AG04450 (cell line): ENCODE measurements at places on chromosomes 12 and 14. TPM values are rescaled to one million over a fixed set of nuclear protein-coding genes. Genes with fewer than 3 reads are reported as not detected.
A peak's percentile ranks its signal among the peaks of the same experiment; 100 is the strongest.

Gene PTMS
- polyA plus RNA-seq = 155 and 170 TPM in 2 replicates

Gene SYCP3
- polyA plus RNA-seq = 0.06 TPM in 2 replicates

Gene KERA
- polyA plus RNA-seq = not detected in 2 replicates

Gene RD3L
- not detected in 2 replicates for polyA plus RNA-seq

Gene APOF
- not detected in 2 replicates for polyA plus RNA-seq

Gene DPF3
- polyA plus RNA-seq = 15.8 and 18.1 TPM in 2 replicates

Gene C12orf60
- 0.57 and 1.0 TPM in 2 replicates for polyA plus RNA-seq

Gene MYL2
- not detected in 2 replicates for polyA plus RNA-seq

Gene C12orf54
- not detected in 2 replicates for polyA plus RNA-seq

DNA sequence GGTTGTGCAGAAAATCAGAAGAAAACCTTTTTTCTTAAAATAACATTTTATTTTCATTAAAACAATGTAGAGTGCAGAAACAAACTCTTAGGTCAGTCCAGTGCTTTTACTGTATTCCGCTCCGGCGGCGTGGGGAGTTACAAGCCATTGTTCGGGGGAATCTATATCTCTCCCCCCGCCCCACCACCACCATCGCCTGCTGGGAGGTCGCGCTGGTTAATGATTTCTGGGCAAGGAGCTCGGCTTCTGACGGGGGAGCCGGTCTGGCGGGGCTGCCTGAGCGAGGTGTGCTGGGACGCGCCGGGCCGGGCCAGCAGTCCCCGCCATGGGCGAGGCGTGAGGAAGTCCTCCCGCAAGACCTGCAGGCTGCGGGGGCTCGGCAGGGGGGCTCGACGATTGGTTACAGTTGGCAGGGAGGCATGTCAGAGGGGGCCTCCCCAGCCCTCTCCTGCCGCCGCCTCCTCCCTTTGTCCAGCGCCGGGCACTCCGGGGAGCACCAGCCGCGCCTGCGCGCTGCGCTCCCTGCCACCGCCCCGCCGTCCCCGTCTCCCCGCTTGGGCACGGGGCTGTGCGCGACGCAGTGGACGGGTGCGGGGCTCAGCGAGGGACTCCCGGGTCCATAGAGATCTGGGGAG lies 1.0 kb upstream of the DUSP6 start:
- DNase-seq = no peak

- DNase-seq = no peak
Measured at GRCh38 chr14:89371585-89372511, 45.2 kb downstream of the FOXN3 start.

DNA sequence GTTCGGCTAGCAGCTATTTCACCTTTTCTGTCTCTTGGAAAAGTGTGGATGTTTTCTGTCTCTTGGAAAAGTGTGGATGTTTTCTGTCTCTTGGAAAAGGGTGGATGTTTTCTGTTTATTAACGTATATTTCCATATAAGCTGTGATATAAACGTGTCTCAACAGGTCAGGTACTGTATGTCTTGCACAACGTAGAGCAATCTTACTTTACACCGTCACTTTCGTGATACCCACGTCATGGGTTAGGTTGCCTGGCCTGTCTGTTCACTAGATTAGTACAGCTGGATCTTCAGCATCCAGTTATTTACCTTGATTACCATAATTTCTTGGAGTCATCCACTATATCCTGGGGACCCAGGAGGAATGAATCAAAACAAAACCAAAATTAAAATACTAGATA lies 14.1 kb downstream of the CLEC7A start:
- no peak for DNase-seq

GRCh38 chr14:63840981-63841380 lies 11.8 kb upstream of the SYNE2 start:
- no peak for DNase-seq

GRCh38 chr14:22140633-22141032 lies 448.4 kb downstream of the DAD1 start:
- no peak for DNase-seq

DNA sequence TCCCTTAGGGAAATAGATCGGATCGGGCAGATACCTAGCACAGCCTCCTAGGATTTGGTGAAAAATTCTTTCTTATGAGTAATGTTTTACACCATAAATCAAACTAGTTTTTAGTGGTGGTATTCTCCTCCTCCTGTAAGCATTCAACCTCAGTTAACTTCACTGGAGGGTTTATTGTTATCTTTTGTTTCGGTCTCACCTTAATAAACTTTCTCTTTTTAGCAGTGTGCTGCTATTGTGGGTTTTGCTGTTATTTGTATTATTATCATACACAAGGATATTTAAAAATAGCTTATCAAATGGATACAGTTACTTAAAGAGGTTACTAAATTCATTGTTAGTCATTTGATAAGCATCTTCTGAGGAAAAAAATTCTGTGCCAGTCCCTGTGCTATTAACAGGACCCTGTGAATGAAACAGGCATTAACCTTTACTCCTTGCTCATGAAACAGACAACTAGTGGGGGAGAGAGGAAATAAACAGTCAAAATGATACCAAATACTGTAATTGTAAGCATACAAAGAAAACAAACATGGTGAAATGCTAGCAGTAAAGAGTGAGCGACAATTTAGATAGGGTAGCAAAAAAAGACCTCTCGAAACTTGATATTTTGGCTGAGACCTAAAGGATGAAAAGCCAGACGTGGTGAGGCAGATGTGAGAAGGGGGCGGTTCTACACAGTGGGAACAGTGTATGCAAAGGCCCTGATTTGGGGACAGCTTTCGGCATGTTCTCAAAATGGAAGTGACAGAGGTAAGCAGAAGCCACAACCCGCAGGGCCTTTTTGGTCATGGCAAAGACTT lies 178.7 kb upstream of the SOX5 start:
- no peak for DNase-seq

DNA sequence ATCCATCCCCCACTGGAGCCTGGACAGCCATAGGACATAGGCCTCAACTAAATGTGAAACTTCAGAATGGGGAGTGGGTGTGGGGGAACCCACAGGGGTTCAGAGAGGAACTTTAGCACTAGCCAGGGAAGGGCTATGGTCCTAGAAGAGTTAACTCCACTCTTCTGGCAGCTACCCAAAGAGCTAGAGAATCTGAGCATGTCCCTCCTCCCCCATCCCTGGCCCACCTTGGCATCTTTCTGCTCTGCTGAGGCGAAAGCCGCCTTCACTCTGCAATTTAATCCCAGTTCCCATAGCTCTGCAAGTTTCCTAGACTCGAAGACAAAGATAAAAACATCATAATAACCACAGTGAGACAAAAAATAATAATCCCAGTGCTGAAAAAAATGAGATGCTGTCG lies 214.7 kb upstream of the RTL1 start:
- no peak for DNase-seq

GRCh38 chr12:44477331-44477980 lies 398.7 kb downstream of the NELL2 start:
- DNase-seq = no peak

- peak; percentile 59 for DNase-seq
Measured at GRCh38 chr12:57935839-57936512, 5.4 kb upstream of the ATP23 start.

DNA sequence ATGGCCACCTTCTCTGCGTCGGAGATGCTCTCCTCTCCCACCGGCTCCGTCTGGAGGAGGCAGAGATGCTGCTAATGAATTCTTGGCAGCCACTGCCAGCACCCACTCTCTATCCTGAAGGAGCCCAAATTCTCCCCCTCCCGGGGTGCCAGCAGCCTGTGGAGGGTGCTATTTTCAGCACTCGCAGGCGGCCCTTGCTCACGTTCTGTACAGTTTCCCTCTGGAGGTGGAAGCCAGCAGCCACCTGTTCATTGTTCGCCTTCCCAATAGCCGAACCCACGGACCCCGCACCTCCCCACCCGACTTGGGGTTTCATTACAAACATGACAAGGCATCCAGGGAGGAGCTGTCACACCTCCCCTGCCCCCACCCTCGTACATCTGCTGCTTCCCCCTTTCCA lies 27.8 kb downstream of the SNRNP35 start:
- no peak for DNase-seq

DNA sequence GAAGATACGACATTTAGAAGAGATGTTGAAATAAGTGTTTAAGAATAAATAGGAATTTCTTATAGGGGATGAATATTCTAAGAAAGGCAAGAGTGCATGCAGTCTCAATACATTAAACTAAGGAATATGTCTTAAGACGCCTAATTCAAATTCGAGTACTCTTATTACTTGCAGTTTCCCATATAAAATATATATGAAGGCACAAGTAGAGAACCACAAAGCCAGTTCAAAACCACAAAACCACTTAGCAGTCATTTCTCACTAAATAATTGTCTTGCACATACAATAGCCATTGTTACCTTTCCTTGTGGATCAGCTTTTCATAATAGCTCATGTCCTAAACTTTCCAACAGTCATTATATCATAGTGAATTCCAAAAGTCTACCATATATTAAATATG lies 91.0 kb upstream of the MON2 start:
- DNase-seq = no peak

DNA sequence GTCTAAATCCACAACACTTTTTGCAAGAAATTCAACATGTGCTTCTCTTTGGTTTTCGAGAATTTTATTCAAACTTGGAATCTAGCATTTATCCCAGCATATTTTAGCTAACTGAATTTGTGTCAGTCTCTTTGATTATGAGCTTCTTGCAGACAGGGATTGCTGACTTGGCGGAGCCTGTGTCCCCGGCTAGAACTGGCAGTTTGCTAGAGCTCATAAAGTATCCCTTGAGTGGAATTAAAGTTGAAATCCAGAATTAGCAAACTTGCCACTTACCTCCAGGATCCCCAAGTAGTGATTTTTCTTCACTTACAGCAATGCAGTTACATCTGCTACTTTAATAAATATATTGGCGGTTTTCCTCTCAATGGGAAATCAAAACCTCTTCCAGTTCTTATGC lies 306.9 kb downstream of the AACS start:
- DNase-seq = no peak

- no peak for DNase-seq
Measured at GRCh38 chr14:44029933-44030332, 477.1 kb downstream of the FSCB start.

GRCh38 chr12:123942238-123942653 lies 30.4 kb downstream of the CCDC92 start:
- peak; percentile 68 for DNase-seq

DNA sequence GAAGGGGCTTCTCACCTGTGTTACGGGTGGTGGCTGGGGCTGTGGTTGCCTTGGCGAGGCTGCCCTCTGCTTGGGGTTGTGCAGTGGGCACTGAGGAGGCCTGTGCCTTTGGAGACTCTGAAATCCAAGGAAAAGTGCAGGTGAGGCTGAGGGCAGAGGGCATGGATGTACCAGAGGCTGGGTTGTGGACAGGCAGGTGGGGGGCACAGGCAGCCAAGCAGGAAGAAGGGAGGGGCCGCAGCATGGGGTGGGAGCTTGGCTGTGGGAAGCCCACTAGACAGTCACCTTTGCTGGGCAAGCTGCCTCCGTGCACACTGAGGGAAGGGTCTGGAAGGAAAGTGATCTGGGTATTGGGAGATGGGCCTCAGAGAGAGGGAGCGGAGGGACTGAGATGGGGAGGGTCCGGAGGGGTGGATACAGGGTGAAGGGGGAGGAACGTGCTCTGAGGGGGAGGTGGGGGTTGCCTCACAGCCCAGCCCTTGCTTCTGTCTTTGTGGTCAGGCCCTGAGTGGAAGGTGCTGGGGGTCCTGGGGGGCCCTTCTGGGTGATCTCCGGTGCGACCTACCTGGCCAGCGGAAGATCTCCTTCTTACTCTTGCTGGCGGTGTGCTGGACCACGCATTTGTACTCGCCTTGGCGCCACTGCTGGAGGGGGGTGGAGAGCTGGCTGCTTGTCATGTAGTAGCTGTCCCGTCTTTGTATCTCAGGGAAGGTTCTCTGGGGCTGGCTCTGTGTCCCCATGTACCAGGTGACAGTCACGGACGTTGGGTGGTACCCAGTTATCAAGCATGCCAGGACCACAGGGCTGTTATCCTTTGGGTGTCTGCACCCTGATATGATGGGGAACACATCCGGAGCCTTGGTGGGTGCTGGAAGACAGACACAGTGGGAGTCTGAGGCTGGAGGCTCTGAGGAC lies 318.7 kb downstream of the TMEM121 start:
- no peak for DNase-seq

- no peak for DNase-seq
Measured at GRCh38 chr12:103882861-103883596, 42.0 kb upstream of the NT5DC3 start.

- no peak for DNase-seq
Measured at GRCh38 chr12:44223736-44224135, 387.9 kb downstream of the TMEM117 start.

- DNase-seq = no peak
Measured at GRCh38 chr12:81181691-81182090, 103.8 kb downstream of the ACSS3 start.

GRCh38 chr12:88870000-88870737 lies 289.9 kb upstream of the KITLG start:
- peak; percentile 69 for DNase-seq

- no peak for DNase-seq
Measured at GRCh38 chr14:78486621-78487020, 316.4 kb downstream of the NRXN3 start.

GRCh38 chr14:100383727-100384158 lies 60.6 kb downstream of the SLC25A47 start:
- DNase-seq = no peak

DNA sequence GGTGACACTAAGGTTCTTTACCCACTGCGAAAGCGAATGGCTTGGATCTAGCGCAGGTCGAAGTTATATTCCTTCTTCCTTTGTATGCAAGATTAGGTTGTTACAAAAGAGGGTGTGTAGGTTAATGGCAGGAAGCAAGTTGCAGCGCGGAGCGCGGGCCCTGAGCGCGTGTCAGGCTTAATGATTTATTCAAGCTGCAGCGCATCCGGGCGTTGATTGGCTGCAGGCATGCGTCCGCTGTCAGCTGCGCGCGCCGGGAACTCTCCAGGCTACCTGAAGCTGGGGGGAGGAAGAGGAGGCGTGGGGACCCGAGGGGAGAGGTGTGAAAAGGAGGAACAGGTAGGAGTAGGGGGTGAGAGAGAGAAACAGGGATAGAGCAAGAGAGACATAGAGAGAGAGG lies 7.4 kb downstream of the ASCL1 start:
- DNase-seq = no peak

DNA sequence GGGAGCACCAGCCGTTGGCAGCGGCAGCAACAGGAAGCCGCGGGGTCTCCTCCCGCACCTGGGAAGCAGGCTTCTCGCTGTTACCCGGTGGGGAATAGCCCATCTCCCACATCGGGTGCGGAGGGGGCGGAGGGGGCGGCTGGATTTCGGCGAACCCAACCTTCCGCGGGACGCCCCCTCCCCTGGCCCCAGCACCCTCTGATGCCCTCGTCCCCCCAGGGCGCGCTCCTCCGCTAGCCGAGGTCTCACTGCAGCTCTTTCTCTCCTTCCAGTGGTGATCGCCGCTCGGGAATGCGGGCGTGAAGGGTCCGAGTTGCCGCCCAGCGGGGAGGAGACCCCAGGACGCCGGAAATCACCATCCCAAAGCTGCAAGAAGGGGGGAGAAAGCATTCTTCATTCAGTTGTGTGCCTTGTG lies 303 bp downstream of the SAMD4A start:
- DNase-seq = no peak
